Stimulated activated CD4-positive, alpha-beta T cell treated with anti-CD3 and anti-CD28 coated beads, TNF-alpha, amount 100 ng/mL, for 48 hours (primary cell): ENCODE measurements at places on chromosomes 3 and 15.

- no peak for DNase-seq
These were observed 49.7 kb downstream of the GATM start for GRCh38 chr15:45328663-45329062.

- no peak for DNase-seq
These were observed 6.4 kb upstream of the NR1D2 start for GRCh38 chr3:23938688-23939087.

- DNase-seq, result no peak
These were observed 70.5 kb upstream of the HEG1 start for GRCh38 chr3:125126323-125126722.

DNA sequence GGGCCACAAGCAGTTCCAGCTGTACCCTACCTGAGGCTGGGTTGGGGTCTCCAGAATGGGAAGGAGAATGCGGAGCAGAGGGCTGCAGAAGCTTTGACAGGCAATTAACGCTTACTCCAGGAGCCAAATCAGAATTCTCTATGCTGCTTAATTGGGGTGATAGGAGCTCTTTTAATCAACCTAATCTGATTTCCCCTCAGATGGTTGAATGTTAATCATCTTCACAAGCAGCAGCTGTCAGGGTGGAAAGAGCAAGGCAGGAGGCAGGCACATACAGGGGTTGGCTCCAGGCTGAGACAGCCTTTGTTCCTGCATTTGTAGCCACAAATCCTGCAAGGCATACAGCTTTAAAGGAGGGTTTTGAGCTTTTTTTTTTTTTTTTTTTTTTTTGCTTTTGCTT is 2.6 kb downstream of the CILP start:
- DNase-seq, result no peak

GRCh38 chr3:53223025-53223424 is 32.8 kb downstream of the TKT start:
- DNase-seq, result no peak

DNA sequence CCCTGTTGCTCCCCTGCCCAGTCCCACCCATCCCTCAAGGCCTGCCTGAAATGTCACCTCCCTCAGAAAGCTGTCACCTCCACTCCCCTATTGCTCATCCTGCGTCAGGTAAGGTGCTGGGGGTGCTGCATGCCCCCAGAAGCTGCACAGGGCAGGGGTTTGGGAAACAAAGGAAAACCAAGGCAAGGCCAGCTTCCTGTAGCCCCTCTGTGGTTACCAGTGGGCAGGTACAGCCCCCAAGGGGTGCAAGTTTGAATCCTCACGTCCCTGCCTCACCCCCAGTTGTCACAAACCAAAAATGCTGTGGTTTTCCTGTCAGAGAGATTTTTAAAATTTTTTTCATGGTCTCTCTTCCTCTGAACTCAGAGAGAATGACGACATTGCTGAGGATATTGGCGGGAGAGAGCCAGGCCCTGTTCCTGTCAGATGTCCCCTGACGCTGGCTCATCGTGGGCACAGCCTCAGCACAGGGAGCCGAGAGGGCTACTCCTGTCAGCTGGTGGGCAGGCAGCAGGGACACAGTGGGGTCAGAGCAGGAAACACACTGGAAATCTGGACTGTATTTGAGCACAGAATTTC is 27.0 kb downstream of the PSTPIP1 start:
- DNase-seq, result no peak

- no peak for DNase-seq
These were observed 95.8 kb downstream of the ARNT2 start for GRCh38 chr15:80500021-80500420.

DNA sequence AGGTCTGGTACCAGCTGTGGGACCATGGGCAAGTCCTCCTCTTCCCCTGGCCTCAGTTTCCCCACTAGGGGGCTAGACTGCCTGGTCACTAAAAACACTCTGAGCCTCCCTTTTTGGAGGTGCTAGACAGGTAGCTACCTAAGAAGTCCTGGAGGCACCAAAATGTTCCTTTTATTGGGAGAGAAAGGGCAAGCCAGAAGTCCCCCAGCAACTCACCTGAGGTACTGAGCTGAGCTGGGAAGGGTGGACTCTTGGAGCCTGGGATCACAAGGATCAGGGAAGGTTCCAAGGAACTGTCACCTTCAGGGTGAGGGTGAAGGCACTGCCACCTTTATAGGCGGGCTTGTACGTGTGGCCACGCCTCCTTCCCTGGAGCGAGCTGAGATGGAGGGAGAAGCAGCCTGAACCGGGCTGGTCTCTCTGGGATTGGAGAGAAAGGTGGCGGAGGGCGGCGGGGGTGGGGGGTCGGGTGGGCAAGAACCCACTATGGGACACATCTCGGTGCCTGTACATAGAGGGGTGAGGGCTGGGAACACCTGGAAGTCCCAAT is at the start of gene CYP1A1:
CYP1A1 (minus strand) TSS at position 304 of the 550 bp plus-strand sequence. CDS start 2,431 bp downstream, outside the sequence.
- DNase-seq, result no peak

- DNase-seq, result no peak
These were observed 65.2 kb upstream of the TNIK start for GRCh38 chr3:171525437-171525836.

DNA sequence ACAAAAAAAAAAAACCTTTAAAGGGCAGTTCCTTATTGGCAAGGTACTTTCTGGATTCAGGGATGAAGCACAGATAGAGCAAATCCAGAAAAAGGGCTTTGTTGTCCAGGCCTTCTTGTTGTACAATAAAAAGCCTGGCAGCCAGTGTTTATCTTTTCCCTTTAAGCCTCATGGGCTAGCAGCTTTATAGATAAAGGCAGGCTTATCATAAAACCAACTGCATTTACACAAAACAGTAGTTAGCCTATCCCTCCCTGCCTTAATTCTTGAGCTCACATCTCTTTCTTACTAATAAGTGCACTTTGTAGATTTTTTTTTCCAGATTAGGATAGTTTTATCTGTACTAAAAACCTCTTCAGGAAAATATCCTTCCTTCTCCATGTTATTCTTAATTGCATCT is 662.8 kb upstream of the CCDC54 start:
- DNase-seq, result no peak

DNA sequence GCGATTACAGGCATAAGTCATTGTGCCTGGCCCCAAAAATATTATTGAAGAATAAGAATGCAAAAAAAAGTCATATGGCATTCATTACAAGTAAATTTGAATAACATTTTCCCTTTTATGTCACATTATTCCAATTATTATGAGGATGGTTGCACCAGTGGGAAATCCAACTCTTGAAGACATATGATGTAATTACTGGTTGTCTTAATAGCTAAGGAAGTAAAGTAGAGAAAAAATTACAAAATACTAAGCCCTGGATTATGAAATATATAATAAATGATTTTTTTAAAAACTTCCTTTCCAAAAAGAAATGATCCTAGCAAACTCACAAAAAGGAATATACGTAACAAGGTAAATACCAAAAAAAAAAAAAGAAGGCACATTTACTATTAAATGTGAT is 98.9 kb downstream of the FMN1 start:
- DNase-seq, result no peak

DNA sequence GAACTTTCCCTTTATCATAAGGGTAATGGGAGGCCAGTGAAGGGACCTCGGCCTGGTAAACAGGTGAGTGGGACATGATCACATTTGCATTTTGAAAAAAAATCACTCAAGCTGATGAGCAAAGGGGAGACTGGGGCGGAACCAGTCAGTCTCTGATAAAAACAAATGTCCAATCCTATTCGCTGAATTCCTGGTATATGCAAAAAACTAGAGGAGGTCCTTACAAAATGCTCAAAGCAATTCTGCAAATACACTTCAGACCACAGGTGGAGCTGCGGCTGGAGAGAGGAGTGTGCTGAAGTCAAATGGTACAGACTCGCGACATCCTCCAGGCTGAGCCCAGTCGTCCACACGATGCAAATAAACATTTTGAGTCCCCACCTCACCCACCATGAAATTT is 166.7 kb downstream of the FOXP1 start:
- DNase-seq, result no peak

- DNase-seq, result no peak
These were observed 76.0 kb downstream of the ZBBX start for GRCh38 chr3:167304077-167304476.

DNA sequence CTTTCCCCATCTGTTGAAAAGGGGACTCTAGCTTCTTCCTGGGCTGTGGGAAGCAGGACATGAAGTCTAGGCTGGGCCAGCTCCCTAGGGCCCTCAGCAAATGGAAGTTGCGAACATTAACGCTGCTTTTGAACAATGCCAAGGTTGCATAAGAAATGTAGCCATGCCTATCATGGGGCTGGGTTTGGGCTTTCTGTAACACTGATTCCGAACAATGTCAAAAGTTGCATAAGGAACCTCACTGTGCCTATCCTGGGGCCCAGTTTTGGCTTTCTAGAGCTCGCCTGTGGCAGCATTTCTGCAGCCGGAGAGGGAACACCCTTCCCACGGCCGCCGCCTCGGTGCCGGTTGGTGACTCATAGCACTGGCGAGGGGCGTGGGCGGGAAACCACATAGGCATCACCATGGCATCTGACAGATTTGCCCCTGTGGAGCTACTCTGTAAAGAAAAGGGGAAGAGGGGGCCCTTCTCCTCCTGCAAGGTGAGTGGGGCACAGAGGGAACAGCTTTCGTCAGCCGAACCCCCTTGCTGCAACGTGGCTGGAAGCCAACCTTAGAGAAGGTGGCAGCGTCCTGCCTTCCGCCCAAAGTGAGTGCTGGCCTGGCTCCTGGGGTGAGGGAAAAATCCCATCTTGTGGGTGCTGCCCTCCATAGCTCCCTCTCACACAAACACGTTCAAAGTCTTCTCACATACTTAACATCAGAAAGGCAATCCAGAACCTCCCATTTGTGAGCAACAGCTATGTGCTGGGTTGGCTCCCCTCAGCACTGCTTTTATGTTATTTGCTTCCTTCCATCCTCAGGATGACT is 46.6 kb upstream of the ATP2B2 start:
- peak; percentile 81 for DNase-seq

GRCh38 chr15:52018244-52018643 is 775 bp upstream of the MAPK6 start:
- no peak for DNase-seq

DNA sequence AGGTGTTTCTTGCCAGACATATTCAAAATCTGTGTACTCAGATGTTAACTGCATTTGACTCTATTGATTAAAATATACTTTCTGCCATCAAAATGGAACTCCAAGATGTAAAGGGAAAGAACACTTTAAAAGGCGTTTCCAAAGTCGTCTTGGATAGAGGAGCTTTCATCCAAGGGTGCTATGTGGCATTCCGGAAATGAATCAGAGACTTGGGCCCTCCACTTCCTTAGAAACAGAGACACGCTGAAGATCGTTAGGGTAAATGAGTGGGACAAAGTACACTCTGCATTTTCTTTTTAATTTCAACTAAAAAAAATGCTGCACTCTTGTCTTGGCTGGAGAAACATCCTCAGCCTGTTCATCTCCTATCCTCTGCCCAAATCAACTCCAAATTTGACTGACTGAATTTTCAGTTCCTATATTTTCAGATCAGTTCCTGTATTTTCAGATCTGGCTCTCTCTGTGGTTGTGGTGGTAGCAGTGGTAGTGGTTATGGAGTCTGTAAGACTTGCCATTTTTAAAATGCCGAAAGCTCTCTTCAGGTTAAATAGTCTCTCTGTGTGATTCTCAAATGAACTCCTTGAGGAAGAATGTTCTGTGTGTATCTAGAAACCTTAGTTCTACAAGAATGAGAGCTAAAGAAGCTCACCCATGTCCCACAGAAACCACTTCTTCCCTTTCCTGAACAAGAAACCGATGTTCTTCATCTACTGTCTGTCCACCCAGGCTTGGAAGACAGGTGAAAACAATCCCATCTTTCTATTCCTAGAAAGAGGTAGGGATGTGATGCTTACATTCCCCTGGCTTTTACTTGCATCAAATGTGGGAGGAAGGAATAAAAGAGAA is 156.8 kb upstream of the ICE2 start:
- DNase-seq, result no peak

GRCh38 chr3:4309491-4310128 is 6.4 kb downstream of the SETMAR start:
- DNase-seq, result no peak

DNA sequence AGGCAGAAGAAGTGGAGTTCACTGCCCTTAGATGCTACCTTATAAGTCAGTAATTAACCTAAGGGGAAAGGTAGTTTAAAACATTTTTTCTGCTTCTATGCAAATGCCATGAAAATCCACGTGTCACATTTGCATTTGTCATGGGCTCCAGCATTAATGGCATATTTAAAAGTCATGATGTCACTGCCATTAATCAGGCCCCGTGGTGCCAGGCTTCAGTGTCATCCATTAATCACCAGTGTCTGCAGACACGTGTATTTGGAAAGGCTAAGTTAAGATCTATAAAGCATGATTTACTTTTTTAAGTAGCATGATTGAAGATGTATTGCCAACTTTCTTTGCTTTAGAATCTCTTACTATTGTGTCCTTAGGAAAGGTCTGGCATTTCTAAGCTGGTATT is 857.8 kb downstream of the TUSC7 start:
- no peak for DNase-seq

GRCh38 chr3:2727101-2727500 is 383.1 kb downstream of the IL5RA start:
- no peak for DNase-seq

DNA sequence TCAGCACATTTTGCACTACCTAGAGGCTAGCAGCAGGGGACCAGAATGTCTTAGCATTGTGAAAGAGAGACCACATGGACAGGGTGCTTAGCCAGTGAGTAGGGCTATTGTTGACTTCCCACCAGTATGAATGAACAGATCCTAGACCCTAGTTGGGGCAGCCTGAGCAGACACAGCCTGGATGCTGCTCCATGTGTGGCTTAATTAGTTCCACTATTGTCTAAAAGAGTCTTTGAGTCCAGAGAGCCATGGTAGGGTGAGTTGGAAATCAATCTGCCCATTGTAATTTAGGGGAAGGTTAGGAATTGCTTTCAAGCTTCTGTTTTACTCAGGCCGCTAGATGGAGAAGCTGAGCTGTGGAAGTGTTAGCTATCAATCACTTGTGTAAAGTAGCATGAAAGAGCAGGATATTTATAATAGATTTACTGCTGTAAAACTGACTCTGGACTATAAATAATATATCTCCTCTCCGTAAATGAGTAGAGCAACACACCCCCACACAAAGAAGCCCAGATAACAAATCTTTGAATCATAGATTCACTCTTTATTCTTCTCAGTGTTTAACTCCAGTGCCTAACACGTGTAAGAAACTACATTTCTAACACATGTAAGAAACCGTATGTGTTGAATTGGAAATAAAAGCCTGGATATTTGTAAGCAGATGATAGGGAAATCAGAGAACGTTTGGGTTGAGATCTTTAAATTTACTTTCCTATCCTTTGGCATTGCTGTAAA is 4.1 kb upstream of the GCSAM start:
- DNase-seq, result no peak

- peak; percentile 5 for DNase-seq
These were observed 158.8 kb downstream of the SLCO3A1 start for GRCh38 chr15:92012368-92012629.
